ENCODE measurements at places on chromosomes 2 and 18.

DNA sequence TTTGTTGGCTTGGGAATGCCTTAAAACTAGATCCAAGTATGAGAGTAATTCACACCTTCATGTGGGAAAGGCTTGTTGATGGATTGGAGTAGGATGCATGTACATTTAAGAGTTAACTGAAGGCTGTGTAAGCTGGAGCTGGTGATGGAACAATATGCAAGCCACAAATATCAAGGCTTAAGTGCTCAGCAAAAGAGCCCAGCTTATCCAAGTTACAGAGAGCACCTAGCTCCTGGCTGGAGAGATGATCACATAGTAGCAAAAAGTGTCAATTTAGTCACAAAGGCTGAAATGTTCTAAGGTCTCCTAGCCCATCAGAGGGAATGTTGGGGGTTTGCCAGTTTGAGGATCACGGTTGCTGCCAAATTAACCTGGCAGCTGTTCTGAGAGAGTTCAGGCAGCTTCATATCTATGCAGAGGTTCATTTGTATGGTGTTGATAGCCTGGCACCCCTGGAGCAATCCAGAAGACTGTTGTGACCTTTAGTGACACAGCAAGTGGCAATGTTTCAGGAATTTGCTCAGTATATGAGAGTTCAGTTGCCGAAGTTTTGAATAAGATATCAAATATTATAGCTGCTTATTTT is 228.2 kb downstream of the DOK6 start:
- DNase-seq: no peak

DNA sequence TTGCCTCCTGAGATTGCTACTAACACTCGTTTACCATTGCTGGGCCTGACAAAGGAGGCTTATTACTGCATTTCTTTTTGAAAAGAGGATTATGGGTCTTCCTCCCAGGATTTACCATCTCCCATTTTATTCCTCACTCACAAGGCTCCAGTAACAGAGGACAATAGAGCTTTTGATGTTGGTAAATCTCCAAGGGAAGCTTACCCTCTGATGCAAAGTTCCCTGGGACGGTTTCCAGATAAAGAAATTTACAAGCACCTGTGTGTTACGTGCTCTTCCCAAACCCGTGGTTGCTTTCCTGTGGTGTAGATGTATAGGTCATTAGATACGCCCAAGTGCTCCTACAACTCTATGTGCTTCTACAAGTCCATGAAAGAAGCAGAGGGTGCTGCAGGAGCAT is 17.1 kb downstream of the VSNL1 start:
- no peak for DNase-seq

GRCh38 chr2:172930871-172931255 is 144.8 kb upstream of the MAP3K20 start:
- DNase-seq: no peak

DNA sequence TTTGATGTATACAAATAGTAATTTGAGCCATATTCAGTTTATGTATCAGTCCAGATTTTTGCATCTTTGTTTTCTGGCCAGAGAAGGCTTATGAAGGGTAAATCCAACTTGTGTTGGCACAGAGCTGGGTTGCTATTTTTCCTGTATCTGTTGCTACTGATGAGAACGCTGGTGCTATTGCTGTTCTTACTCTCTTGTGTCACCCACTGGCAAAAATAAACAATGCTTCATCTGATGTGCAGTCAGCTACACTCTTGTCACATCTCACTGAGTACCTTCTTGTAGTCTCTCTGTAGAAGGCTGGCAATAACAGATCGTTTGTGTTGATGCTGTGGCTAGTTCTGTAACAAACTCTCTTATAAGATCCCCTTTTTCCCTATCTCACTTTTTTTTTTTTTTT is 323.4 kb downstream of the CDH19 start:
- peak; percentile 38 for DNase-seq

All from NCI-H1417 (cell line).